ENCODE measurements at places on chromosomes 13 and 19.
A peak's percentile ranks its signal among the peaks of the same experiment; 100 is the strongest.

DNA sequence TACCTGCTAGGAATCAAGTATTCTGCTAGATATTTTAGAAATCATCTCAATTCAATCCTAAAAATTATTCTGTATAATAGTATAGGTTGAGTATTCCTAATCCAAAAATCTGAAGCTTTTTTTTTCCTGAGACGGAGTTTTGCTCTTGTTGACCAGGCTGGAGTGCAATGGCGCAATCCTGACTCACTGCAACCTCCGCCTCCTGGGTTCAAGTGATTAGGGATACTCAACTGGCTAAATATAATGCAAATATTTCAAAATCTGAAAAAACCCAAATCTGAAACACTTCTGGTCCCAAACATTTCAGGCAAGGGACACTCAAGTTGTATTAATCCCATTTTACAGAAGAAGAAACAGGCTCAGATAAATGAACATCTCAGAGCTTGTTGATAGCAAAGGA, 17.2 kb upstream of the USPL1 start:
- DNase-seq: no peak

- no peak for DNase-seq
Observed at GRCh38 chr19:50406829-50407228, 11.9 kb upstream of the SPIB start.

GRCh38 chr13:98377635-98378378, 199.1 kb downstream of the STK24 start:
- DNase-seq: no peak

- peak; percentile 79 for DNase-seq
Observed at GRCh38 chr19:42433503-42434260, 6.5 kb upstream of the LIPE start.

DNA sequence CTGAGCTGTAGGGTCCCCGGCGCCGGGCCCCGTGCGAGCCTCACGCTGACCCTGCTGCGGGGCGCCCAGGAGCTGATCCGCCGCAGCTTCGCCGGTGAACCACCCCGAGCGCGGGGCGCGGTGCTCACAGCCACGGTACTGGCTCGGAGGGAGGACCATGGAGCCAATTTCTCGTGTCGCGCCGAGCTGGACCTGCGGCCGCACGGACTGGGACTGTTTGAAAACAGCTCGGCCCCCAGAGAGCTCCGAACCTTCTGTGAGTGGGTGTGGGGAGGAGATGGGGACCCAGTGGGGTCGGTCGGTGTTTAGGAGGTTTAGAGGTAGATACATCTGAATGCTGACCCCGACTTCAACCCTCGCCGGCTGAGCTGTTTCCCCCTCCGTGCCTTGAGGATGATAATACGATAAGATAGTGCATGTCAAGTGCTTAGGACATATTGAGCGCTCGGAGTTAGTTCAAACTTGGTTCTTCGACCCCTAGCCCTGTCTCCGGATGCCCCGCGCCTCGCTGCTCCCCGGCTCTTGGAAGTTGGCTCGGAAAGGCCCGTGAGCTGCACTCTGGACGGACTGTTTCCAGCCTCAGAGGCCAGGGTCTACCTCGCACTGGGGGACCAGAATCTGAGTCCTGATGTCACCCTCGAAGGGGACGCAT, 1.9 kb downstream of the ICAM5 start:
- no peak for DNase-seq

- DNase-seq: peak; percentile 85
Observed at GRCh38 chr13:49627831-49628652, at the start of gene ARL11. Gene ARL11 (plus strand): TSS chr13:49628507. CDS start chr13:49630448, 1,941 bp downstream.

DNA sequence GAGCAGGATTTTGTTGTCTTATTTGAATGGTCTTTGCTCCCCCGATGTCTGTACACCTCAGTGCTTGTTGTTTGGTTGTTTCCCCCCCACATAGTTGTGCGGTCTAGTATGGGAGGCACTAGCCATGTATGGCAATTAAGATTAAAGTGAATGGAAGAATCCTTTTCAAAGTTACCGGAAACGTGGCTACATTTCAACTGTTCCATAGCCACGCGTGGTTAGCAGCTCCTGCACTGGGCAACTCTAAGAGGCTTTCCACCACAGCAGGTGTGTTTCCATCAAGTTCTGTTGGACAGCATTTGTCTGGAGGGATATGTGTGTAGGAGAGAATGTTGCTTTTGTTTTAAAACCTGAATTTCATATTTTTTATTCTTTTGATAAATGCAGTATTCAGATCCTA, 247.3 kb downstream of the GGACT start:
- DNase-seq: no peak

DNA sequence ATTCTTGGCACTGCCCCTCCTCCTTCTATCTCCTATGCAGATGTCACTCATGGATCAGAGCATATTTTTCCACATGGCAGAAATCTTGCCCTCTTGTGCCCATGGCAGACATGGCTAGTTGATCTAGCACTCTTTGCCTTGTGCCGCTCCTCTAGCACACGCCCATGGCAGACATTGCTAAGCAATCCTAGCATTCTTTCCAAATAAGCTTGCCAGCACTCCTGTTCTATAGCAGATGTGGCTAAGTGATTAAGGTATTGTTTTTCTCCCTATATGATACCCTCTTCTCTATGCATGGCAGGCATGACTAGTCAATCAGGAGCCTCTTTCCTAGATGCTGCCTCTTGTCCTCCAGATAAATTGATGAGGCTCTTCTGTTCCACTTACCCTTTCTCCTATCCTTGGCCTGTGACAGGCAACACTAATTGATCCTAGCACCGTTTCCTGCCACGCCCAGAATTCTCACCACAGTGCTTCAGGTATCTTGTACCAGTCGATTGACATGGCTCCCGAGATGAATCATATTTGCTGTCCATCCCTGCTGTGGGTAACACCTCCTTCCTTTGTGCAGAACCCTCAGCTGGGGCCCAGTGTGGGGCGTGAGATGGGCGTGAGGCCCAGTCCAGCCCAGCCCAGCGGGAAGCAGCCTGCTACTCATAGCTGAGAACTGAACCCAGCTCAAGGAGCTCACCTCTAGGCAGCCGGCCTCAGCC, 26.9 kb downstream of the TMED1 start:
- DNase-seq: no peak

GRCh38 chr13:113723410-113724015, 35.5 kb upstream of the TMEM255B start:
- DNase-seq: no peak

Data from RPMI8226 (cell line).